Stimulated activated CD4-positive, alpha-beta T cell treated with anti-CD3 and anti-CD28 coated beads, Interleukin-15, amount 100 ng/mL, for 24 hours (primary cell): ENCODE measurements at places on chromosomes 3 and 15.

- no peak for DNase-seq
Observed at GRCh38 chr15:39746176-39746575, 36.5 kb downstream of the FSIP1 start.

DNA sequence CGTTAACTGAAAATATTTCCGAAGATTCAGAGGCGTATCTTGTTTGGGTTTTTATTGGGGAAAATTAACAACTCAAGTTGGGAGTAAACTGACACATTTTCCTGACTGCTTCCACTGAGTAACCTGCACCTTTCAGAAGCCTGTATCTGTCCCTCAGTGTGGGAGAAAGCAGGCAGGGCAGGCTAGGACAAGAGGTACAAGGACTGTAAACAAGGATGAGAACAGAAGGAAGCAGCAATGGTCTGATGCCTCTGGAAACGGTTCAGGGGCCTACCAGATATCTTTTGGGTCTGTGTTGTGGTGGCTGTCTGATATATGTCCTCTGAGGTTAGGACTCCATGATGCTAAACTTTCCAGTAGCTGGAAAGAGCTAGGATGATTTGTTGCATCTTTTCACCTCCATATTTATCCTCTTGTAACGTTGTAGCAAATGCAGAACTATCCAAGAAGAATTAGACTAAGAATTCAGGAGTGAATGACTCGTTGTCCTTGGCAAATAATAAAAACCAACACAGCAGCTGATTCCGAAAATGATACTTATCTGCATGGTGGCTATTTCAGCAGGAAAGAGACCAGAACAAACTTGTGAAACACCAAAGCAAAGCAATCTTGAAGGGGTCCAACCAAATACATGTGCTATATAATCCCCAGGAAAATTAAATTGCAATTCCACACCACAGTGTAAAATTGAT, 195.9 kb upstream of the ICE2 start:
- no peak for DNase-seq

DNA sequence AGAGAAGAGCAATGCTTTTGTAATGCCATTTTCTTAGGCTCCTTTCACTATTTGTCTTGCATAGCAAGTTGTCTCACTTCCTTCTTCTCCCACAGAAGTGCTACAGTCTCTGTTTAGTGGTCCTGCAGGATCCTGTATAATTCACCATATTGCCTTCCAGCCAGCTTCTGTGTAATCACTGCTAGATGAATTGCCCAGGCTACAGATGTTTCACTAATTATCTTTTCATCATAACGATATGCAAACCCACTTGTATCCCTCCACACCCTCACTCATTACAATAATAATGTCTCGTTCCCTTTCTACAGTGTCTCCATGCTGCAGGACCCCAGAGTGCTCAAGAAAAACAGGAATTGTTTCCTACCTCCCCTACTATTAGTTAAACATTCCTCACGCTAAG, 402.9 kb downstream of the TBL1XR1 start:
- DNase-seq: no peak

DNA sequence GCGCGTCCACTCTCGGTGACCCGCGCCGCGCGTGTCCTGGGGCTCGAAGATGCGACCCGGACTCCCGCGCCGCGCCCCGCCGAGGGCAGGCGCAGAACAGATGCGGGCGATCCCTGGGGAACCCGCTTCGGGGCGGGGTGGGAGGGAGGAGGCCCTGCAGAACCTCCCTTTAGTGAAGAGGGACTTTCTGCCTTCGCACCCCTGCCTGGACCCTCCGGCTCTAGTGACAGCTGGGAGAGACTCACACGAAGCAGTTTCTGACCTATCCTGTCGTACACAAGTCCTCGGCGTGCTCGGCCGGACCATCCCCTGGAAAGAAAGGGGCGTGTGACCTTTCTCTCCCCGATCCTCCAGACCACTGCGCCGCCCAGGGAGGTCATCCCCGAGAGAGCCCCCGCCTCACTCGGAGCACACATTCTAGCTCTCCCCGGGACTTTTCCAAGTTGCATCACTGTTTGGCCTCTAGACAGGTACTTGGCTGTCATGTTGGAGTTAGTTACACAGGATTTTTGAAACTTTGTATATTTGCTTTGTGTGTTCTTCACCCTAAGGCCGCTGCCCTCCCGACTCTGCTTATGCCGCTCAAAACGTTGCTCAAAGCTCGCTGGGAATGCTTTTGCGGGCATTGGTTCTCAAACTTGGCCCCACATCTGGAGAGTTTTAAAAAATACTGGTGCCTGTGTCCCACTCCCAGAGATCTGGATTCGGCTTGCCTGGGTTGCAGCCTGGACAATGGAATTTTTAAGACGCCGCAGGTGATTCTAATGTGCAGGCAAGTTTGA, 582 bp downstream of the CGNL1 start:
- DNase-seq: peak; percentile 5

DNA sequence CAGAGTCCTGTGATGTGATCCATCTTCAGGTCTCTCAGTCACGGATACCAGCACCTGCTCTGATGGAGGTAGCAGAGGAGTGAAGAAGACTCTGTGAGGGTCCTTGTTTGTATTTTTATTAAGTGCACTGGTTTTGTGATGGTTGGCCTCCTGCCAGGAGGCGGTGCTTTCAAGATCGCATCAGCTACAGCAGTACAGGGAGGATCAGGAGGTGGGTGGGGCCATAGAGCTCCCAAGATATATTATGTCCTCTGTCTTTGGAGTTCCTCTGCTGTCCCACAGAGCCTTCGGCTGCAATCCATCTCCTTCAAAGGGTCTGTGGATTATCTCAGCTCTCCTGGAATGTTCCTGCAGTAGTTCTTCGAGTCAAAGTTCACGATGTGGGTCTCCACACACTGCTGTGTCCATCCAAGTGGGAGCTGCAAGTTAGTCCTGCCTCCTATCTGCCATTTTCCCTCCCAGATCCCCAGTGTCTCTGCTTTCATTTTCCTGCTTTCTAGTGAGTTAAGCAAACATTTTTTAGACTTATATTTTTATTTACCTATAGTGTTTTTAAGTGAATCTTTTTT, 54.7 kb downstream of the TM2D3 start:
- DNase-seq: no peak

GRCh38 chr3:194373899-194374298, 4.4 kb upstream of the LRRC15 start:
- no peak for DNase-seq

DNA sequence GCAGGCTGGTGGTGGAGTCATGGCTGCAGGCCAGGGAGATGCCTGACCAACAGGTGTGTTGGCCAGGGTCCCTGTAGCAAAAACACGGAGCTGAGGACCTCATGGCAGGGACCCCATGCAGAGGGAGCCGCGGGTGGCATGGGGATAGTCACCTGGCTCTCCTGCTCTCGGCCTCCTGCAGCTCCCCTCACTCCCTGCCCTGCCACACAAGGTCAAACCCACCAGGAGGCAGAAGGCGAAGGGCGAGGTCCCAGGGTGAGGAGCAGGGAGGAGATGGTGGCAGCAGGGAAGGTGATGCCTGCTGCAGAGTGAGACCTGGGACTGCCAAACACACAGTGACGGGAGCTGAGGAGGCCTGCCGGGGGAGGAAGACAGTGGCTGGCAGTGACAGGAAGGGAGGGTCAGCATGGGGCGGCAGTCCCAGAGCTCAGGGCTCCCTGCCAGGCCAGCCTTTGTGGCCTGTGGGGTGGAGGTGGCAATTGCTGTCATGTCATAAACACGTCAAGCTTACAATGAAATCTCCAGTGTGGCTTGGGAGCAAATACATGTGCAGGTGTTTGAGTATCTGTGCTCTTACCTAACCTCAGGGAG, 144.3 kb downstream of the TJP1 start:
- DNase-seq: no peak

GRCh38 chr15:41917767-41918430, 24.0 kb upstream of the SPTBN5 start:
- no peak for DNase-seq

- DNase-seq: no peak
Observed at GRCh38 chr3:111596328-111596727, 1.2 kb upstream of the ZBED2 start.

DNA sequence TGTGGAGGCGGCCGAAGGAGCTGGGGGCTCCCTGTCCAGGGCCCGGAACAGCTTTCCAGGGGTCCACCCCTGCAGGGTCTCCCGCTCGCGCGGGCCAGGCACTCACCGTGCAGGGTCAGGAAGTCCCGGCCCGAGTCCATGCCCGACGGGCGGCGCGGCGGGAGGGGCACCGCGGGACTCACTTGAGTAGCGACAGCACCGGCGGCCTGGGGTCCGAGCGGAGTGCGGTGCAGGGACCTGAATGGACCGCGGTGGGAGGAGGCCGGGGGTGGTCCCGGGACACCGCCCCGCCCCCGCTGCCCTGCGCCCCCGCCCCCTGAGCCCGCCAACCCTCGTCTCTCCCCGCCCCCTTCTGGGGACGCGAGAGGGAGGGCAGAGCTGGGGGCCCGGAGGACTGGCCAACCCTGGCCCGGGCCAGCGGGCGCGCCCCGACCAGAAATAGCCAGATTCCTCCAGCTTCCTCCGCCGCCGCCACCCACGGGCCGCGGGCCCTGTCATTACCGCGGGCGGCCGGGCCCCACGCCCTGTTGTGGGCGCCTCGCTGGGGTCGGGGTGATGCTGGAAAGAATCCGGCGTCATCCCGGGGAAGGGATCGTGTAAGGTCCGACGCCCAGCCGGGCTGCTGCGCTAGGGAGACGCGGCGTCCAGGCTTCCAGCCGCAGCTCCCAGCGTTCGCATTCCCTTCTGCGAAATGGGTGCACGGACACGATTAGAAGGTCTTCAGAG, at the start of gene PLCD1:
Gene PLCD1 (minus strand): TSS at position 243 of the 726 bp plus-strand sequence. CDS start 103 bp downstream, at position 140.
- DNase-seq: peak; percentile 47

DNA sequence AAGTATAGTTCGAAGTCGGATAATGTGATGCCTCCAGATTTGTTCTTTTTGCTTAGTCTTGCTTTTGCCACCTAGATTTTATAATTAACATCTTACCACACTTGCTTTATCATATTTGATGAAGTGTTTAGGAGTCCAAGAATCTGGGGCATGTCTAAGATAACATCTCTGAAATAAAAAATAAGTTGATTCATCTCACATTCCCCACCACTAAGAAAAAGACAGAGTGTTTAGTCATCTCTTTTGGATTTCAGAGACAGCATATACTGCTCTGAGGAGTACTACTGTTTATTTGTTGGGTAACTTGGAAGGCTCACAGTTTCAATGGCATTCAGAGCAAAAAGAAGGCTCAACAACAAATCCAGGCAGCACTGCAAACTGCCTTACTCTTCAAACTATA, 324.2 kb upstream of the ATP11B start:
- no peak for DNase-seq

DNA sequence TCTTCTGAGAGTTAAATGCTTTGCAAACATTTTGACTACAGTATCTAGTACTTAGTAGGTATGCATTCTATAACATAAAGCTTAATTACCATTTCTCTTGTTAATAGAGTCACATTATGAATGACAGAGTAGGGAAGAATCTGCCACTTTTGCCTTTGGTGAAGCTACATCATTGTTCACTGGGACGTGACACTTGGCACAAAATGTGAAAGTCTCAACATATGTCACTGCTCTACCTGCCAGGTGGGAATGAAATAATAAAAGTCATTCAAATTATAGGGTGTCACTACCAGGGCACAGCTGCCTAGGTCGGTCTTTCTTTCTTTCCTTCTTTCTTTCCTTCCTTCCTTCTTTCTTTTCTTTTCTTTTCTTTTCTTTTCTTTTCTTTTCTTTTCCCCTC, 17.6 kb downstream of the GPR87 start:
- DNase-seq: no peak

DNA sequence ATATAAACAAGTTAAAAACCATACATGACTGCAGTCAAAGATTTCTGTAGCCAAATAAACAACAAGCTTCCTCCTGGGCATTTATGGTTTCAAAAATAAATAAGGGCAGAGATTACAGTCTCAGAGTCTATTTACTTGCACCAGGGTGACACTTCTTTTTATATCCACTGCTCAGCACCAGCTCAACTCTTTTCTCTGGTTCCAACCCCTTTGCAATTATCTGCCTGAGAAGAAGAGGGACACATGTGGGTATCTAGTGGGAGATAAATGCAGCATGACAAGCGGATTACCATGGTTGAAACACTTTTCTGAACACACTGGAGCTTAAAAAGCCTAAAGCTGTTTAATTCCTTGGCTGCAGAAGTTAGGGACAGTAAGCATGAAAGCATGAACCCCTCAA, 311.5 kb downstream of the CNTN3 start:
- no peak for DNase-seq

GRCh38 chr3:150172356-150172755, 201.7 kb upstream of the PFN2 start:
- no peak for DNase-seq

- no peak for DNase-seq
Observed at GRCh38 chr3:57999417-58000115, 8.7 kb upstream of the FLNB start.

DNA sequence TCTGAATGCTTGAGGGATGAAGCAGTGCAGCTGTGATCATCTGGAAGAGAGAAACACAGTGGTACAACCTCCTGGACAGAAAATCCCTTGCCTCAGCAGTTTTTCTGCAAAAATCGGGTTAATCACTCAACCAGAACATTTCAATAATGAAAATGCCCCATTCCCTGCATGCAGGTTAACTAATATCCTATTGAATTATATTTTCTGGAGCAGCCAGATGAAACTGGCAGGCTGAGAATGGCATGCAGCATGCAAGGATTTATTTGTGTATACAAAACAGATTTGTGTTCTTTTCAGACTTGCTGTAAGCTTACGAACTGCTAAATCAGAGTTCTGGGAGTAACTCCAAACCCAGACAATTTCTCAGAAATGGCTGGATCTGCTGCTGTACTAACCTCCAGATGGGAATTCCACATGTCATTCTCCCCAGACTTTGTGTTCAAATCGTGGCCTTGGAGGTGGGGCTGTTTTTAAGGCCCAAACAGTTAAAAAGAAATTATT, 39.1 kb downstream of the SLC9A9 start:
- no peak for DNase-seq

GRCh38 chr15:91307601-91308000, 207.5 kb downstream of the SV2B start:
- DNase-seq: no peak

GRCh38 chr3:52539010-52539653, 2.7 kb downstream of the UQCC5 start:
- no peak for DNase-seq

- no peak for DNase-seq
Observed at GRCh38 chr3:5431146-5431545, 243.6 kb downstream of the EDEM1 start.

- no peak for DNase-seq
Observed at GRCh38 chr3:37107846-37108245, 66.5 kb downstream of the LRRFIP2 start.

DNA sequence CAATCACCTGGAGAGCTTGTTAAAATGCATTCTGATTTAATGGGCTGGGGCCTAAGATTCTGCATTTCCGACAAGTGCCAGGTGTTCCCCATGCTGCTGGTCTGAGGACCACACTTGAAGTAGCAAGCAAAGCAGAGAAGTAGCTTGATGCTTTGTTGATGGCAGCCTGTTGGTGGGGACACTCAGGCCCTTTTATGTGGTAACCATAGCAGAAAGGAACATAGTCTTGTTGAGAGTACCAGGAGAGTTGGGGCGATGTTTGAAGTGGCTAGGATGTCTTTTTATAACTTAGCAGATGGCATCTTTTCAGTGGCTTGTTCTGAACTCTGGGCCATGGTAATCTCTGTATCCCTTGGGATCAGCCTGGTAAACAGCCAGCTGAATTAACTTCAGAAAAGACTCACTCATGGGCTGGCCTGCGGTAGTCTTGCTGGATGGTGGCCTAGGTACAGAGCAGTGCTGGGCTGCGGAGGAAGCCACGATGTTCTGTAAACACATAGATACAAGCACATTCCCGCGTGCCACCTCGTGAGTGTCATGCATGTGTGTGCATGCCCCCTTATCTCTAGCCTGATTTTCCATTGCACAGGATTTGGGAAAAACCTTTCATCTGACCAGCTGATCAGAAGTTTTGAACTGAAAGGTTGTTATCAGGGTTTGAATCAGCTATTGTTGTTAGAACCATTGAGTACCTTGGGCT, 292.4 kb upstream of the LRRFIP2 start:
- no peak for DNase-seq

- DNase-seq: no peak
Observed at GRCh38 chr15:74399100-74399499, 31.7 kb upstream of the CYP11A1 start.
